ENCODE measurements at places on chromosomes 7 and 10.

- peak; percentile 77 for DNase-seq
Measured at GRCh38 chr7:38846280-38846679, 62.7 kb downstream of the VPS41 start.

GRCh38 chr7:138095972-138096935 lies 20.0 kb downstream of the AKR1D1 start:
- no peak for DNase-seq

GRCh38 chr7:6423942-6424701 lies 23.6 kb downstream of the DAGLB start:
- no peak for DNase-seq

- peak; percentile 12 for DNase-seq
Measured at GRCh38 chr7:35987016-35987415, 166.0 kb upstream of the EEPD1 start.

- peak; percentile 82 for DNase-seq
Measured at GRCh38 chr10:36181426-36182178, 539.5 kb upstream of the FZD8 start.

GRCh38 chr10:133247681-133248333 lies 10.2 kb downstream of the VENTX start:
- DNase-seq: no peak

DNA sequence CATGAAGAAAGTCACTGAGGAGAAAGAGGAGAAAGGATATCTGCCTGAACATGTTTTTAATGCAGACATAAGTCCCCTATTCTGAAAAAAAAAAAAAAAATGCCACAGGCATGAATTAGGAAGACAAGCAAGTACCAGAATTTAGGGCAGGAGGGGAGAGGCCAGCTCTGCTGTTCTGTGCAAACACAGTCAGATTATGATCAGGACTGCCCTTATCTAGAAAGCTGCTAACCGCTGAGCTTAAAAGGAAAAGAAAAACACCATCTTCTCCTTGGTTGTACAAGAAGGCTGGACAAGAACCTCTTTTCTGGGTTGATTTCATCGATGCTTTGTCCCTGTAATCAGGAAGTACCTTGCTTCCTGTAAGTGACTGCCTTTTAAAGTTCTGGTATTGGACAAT lies 15.3 kb upstream of the PWWP2B start:
- no peak for DNase-seq

DNA sequence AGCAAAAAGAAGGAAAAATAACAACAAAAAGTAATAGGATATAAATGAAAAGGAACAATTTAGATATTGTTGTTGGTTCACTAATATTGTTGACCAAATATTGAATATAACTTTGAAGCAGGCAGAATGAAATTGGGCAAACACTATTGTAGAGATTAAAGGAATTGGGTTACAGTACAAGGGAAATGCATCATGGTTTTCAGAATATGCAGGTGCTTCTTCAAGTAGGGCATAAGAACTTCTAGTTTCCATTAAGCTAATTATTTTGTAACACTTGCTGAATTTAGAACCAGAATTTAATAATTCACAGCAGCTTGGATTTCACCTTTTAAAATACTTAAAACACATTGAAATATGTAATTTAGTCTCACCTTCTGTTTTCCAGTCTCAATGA lies 36.5 kb downstream of the RPA3 start:
- DNase-seq: no peak

DNA sequence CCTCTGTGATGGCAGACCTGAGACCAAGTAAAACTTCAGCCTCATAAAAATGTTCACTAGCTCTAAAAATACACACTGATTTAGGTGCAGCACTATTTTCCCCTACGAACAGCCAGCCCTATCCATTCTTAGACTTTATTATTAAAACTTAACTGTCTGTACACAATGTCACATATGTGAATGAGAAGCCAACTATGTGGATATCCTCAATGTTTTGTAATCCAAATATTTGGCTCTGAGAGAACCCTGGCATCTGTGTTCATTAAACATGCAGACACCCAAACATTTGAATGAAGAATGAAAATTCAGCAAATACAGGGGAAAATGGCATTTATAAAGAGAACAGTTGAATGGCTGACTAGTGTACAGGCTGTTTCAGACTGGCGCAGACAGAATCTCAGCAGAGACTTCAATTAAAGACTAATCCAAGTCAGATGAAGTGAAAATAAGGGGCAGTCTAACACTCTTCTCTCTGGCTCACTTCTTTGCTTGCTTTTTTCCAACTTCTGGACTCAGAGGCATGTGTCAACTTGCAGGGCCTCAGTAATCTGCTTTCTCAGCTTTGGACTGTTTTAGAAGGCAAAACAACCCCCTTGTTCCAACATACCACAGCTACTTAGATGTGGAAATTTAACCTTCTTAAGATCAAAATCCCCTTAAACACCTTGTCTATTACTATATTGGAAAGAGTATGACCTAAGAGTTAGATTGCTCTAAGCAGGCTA lies 47.4 kb upstream of the FAM180A start:
- DNase-seq: no peak

- DNase-seq: no peak
Measured at GRCh38 chr10:47026301-47027107, 115.3 kb downstream of the PTPN20 start.

DNA sequence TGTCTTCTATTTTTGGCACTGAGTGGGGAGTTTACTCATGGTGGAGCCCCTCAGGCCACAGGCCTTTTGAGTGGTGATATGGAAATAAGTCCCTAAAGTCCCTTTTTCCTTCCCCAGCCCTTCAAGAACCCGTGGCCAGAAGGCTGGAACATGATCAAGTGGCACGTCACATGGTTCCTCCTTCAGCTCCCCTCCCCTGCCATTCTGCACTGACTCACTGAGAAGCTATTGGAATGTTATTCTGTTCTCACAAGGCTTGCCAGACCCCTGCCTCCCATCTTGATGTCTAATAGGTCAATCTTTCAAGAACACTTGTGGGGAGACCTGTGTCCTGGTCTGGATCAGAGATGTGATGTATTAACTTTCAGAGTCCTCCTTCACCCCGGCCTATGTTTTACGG lies 279.8 kb downstream of the SEC23IP start:
- DNase-seq: peak; percentile 15

- peak; percentile 36 for DNase-seq
Measured at GRCh38 chr7:149285603-149286002, 23.6 kb downstream of the ZNF783 start.

- DNase-seq: no peak
Measured at GRCh38 chr10:98908868-98909267, 326.8 kb downstream of the HPSE2 start.

DNA sequence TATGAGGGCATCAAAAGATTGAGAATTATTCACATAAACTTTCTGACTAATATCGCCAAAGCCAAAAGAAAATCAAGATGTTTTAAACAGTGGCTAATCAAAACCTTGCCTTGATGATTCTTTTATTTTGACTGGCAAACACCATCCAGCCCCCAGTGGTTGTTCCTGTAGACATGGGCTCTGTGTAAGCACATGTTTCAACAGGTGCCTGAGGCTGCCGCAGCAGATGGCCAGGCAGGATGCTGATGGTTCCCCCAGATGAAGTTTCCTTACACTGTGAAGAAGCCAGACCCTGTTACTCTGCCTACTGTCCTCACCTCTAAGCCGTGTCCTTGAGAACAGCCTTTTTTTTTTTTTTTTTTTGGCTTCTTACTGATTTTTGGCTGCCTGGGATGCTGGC lies 146.5 kb downstream of the RAB11FIP2 start:
- DNase-seq: no peak

GRCh38 chr10:61029411-61029810 lies 85.4 kb upstream of the RHOBTB1 start:
- no peak for DNase-seq

DNA sequence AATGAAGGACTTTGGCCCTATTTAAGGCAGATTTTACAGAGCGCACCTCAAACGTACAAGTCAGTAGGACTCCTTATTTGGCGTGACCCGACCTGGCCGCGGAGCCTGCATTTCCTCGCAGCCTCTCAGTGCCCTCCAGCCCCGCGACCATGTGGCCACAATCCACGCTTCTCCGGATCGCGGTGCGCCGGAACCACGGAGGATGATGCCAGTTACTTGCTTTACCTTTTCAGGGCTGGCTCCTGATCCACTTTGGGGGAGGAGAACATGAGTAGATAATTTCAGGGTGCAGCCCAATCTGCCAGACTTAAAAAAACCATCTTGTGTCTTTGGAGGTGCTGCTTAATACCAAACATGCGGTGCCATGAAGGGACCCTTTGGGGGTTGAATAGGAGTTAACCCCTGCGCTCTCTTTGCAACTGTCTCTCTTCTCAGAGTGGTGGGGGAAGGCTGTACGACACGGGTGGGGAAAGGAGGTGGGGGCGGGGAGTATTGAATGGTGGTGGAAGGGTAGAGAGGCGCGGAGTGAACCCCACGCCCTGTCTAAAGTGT lies 1.5 kb downstream of the FRAT1 start:
- no peak for DNase-seq

DNA sequence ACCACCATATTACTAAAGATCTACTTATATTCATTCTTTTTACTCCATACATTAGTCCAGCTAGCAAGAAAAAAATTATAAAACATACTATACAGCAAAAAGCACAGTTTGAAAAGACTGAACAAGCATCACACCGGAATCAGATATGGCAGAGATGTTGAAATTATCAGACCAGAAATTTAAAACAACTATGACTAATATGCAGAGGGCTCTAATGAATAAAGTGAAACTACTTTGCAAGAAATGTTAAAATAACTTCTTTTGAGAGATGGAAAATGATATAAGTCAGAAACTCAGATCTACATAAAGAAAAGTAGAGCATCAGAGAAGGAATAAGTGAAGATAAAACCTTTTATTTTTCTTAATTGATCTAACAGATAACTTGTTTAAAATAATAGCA lies 50.9 kb downstream of the SGCE start:
- DNase-seq: no peak

- DNase-seq: peak; percentile 56
Measured at GRCh38 chr10:47438857-47439474, 44.9 kb downstream of the ANXA8 start.

DNA sequence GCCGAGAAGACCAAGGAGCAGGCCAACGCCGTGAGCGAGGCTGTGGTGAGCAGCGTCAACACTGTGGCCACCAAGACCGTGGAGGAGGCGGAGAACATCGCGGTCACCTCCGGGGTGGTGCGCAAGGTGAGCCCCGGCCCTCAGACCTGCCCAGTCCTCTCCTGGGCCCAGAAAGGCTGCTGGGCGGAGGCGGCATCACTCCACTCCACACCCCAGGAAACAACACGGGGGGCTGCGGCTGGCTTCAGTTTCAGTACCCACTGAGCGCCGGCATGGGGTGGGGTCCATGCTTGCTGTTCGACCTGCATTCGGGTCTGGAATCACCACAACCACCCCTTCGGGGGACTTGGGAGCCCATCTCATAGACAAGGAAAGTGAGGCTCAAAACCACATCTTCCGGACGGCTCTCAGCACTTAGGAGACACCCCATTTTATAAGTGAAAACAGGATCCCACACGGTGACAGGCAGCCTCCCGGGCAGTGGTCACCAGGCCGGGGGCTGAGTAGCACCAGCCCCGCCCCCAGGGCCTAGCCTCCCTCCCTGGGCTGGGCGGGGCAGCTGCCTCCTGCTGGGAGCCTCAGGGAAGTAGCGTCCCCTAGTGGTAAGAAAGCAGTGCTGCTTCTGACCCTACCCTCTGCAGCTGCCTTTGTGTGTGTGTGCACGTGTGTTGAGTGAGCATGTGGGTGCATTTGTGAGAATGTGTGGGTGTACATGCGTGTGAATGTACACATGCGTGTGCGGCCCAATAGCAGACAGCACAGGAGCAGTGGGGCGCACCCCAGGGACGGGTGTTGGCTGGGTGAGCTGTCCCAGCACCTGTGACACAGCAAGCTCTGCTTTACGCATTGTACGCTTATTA lies 1.8 kb downstream of the SNCG start:
- peak; percentile 55 for DNase-seq

DNA sequence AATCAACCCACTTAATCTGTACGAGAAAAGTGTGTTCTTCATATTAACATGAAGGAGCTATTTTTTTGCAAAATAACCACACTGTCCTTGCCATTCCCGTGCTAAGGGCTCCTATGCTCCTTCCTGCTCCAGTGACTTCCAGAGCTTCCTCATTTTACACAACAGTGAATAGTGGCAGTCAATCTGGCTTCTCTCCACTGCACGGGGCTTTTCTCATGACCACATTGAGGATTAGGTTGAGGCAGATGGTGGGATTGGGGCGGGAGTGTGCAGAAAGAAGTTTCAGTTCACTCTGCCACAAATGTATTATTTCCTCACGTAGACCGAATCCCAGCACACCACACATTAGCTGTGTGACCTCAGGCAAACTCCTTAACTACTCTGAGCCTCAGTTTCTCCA lies 235.1 kb downstream of the ARHGAP12 start:
- no peak for DNase-seq

DNA sequence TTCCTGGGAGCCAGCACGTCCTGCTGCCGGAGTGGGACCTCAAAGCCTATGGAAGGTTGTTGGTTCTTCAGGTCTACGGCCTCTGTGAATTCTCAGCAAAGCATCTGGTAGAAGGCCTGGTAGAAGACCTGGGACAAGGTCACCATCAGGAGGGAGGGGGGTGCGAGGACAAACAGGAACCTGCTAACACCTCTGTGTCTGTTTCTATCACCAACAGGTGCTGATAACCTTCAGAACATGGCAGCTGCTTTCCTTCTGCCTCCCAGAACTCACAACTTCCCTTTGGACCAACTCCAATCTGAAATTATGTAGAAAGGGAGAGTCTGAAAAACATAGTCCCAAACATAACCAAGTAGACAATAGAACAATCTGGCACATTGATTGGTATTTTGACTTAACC lies 8.3 kb upstream of the MET start:
- no peak for DNase-seq

GRCh38 chr10:14507176-14507575 lies 176.5 kb upstream of the FRMD4A start:
- DNase-seq: no peak

GRCh38 chr7:138470391-138471157 lies 10.5 kb downstream of the TRIM24 start:
- no peak for DNase-seq

DNA sequence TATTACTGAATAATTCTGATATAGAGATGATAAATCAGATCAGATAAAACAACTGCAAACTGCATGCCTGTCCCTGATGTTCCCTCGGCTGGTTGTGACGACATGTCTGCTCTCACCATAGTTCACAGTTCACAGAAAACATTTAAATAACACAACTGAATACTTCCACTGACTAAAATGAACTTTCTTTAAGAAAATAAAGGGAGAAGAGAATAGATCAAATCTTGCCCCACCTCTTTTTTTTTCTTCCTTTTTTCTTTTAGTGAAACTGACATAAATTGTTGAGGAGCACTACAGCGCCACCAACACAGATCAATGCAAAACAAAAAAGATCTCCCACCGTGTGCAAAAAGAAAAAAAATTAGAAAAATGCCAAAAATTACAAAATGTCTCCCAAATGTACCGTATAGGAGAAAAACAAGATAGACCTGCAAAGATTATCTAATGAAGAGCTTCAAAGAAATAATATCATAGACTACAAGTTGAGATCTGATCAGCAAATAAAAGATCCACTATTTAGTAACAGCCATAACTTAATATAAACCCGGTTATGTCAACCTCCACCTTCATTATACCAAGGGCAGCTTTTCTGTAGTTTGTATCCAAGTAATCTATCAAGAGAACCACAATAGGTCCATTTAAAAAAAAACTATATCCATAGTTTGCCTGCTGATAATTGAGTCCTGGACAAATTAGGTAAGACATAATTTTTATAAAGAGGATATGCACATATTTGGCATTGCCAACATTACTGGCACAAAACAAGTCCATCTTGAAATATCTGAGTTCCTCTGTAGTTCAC lies 30.7 kb upstream of the EPC1 start:
- DNase-seq: peak; percentile 55

- no peak for DNase-seq
Measured at GRCh38 chr7:80467069-80467468, 44.8 kb downstream of the GNAT3 start.
